ENCODE measurements at places on chromosomes 6 and 20.

GRCh38 chr6:10555625-10556309, 34.6 kb downstream of the GCNT2 start:
- DNase-seq, result no peak

DNA sequence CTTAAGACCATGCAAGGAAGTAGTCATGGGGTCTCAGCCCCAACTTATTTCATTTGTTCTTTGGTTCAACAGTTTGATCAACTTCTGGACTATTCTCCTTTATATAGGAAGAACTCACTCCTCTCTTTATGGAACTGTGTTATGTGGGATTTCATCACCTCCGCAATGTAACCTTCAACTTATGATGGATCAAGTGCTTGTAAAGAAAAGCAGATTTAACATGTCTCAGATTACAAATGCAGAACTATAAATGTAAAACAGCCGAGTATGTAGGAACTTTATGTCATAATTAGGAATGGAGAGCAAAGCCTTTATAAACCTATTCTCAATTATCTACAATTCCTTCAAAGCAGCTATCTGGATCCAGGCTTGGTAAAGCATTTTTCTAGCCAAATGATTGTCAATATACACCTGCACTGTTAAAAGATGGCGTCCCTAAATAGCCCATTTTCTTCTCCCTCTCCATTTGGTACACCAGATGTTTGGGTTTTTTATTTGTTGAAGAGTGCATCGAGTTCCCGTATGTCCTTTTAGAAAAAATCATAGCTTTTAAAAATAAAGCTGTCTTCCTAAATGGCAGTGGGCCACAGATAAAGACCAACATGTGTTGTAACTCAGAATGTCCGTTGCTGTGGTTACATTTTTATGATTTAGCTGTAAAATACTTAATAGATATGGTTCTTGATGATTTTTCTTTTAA, 985.1 kb upstream of the SLC35B3 start:
- DNase-seq, result no peak

GRCh38 chr20:11921321-11921720, 3.6 kb downstream of the BTBD3 start:
- no peak for DNase-seq

DNA sequence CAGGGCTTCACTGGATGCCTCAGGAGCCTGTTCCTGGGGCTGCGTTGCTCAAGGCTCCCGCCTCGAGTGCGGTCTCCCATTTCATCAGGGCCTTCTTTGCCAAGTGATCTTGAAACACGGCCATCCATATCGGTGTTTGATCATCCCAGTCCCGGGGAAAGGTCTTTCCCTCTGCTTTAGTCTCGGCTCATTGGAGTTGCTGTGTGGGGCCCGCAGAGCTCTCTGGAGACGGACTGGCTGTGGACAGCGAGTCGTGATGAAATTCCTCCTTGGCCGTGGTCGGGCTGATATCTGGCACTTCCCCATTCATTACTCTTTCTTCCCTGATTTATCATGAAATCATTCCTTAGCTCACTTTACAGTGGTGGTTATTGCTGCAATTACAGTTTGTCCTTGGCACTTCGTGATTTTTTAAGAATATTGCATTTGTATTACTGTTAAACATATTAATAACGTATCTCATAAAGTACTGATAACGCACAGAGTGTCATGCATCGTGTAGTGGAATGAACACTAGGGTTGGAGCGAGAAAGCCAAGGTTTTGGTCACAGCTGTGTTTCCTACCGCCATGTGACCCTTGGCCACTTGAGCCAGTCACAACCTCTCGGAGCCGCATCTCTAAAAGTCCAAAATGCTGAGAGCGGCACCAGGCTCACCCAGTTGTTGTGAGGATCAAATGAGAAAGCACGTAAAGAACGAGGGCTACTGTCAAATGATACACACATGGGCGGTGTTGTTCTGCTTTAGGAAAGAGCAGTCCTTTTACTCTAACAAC, 71.8 kb downstream of the MTHFD1L start:
- DNase-seq, result no peak

DNA sequence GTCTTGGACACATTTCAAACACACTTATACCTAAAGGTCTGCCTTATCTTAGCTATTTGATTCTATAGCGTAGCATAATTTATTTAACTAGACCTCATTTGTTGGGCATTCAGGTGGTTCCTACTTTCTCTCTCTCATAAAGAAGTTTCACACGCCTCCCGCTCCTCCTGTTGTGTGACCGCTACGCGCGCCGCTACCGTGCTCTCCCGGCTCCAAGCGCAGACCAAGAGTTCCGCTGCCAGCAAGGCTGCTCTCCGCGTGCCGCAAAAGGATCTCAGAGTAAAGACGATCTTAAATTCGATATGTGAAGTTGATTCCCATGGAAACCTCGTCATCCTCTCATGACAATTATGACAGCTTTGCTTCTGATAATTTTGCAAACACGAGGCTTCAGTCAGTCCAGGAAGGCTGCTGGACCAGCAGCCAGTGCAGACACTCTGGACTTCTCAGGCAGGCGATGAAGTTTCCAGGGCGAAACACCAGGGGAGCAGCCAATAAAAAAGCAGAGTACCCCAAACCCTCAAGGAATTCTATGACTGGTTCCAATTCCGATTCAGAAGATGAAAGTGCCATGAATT, 20.4 kb downstream of the PRSS16 start:
- DNase-seq, result no peak

DNA sequence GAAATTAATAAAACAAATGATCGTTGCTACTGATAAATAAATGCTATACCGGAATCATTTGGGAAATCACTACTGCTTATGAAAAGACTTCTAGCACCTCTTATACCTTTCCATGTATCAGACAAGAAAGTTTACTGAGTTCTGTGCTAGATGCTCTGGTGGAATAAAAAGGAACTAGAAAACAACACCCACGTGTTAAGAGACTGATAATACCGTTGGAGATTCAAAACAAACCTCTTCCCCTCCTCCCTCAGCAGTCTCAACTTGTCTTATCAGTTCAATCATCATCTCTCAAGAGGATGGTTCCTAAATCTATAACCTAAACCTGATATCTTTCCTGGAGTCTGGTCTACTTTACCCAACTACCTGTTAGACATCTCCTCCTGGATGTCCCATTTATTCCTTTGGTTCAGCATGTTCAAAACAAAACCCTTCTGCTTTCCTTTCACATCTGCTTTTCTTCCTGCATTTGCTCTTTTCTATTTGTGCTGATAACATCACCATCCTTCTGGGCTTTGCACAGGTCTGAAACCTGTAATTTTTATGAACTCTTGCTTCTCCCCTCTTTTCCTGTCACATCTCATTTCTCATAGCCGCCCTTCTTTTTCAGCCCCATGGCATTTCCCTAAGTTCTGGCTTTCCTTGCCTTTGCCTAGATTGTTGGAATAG, 122.2 kb downstream of the COL19A1 start:
- no peak for DNase-seq
